C1 segment of cervical spinal cord (tissue), 14 donors: ENCODE measurements at places on chromosomes 1 and 21.

DNA sequence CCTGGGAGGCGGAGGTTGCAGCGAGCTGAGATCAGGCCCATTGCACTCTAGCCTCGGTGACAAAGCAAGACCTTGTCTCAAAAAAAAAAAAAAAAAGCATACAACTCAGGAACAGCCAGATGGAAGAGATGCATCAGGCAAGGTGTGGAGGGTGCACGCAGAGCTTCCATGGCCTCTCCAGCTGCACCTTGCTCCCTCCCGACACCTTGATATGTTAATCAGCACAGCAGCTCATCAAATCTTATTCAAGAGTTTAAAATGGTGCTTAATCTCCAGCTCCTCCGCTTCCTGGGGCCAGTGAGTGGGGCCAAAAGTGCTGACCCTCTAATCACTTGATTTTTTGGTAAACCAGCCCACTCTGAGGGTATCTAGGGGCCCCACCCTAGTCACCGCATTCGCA lies 29.3 kb upstream of the FAM89A start:
- DNase-seq: no peak

DNA sequence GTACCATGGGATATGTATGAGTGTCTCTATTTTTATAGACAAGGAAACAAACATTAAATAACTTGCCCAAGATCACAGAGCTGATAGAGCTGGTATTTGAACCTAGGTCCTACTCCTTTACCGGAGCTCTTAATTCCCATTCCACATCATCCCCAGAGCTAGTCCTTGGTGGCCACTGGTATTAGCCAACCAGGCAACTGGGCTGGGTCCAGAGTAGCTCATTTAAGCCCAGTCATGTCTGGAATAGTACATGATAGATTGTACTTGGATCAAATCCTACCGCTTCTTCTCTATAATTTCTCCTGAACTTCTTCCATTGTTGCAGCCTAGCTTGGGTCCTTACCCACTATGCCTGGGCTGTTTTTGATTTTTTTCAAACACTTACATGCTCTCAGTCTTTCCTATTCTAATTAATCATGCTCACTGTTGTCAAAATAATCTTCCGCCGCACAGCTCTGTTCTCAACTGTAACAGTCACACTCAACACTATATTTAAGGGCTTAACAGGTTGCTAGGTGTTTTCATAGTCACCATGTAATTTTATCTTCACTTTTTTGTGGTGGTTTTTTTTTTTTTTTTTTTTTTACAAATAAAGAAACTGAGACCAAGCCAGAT lies 80.2 kb downstream of the COLGALT2 start:
- DNase-seq: no peak

DNA sequence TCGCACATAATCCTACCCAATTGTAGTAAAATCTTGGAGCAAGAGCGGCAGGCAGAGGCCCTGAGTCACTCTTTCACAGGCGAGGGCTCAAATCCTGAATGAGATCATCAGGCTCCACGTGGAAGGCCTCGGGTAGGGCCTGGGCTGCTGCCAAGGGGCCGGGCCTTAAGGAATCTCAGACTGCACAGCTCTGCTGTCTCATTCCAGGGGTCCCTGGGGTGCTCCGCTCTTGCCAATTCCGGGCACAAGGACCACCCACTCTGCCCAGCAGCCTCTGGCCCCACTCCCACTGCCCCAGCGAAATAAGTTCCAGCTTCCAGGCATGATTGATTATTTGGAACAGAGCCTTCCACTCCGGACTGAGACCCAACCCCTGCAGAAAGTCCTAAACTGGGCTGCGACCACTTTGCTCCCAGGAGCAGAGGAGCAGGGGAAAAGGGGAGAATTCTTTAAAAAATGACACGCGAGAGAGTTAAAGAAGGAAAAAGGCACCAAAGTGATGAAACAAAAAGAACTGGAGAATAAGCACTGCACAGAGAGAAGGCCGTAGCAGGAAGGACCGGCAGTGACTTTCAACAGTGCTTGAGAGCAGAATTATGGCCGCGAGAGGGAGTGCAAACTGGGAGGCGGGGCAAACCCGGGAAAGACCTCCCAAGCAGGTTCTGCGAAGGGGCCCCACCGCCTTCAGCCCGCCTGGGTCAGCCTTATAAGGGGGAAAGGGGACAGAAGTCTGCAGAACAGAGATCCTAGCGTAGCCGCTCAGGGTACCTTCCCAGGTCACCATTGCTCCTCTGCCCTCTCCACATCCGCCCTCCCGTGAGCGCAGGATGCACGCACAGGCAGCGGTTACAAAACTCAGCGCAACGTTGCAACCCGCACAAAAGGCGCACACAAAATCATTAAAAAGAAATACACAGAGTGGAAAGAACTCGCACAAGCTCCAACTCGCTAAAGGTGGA lies 2.0 kb downstream of the ADAMTS1 start:
- DNase-seq: no peak

- no peak for DNase-seq
These were observed 532 bp downstream of the ERO1B start for GRCh38 chr1:236281198-236281653.

DNA sequence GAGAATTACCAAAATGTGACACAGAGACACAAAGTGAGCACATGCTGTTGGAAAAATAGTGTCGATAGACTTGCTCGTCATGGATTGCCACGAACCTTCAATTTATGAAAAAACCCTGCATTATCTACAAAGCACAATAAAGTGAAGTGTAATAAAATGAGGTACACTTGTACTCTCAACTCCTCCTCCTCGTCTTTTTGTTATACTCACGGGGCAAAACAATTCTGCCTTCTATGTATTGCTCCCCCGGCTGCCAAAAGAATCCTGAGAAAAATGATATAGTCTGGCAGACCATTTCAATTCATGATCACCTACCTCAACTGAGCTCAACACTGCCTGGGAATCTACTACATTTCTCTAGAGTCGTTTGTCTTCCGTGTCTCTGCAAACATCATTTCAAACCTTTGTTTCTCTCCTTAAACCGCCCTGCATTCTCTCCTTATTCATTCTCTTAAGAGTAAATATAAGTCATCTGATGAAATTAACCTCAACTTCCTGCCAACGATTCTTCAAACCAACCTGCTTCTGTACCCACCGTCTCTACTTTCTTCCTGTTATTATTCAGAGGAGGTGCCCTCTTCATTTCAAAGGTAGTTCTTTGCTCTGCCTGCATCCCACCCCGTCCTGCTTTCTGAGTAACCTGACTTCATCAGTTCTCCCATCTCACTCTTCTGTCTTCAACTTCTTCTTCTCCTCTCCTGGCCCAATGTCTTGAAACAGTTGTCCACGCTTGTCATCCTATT lies 12.9 kb upstream of the IL19 start:
- DNase-seq: no peak
